ENCODE measurements at places on chromosomes 11 and 22. TPM values are rescaled to one million over a fixed set of nuclear protein-coding genes. Genes with fewer than 3 reads are reported as not detected.
A peak's percentile ranks its signal among the peaks of the same experiment; 100 is the strongest.

The TBCEL gene
- total RNA-seq = 10.6 TPM

GRCh38 chr11:19676475-19677380 lies 35.9 kb upstream of the NAV2 start:
- DNase-seq = peak; percentile 59

DNA sequence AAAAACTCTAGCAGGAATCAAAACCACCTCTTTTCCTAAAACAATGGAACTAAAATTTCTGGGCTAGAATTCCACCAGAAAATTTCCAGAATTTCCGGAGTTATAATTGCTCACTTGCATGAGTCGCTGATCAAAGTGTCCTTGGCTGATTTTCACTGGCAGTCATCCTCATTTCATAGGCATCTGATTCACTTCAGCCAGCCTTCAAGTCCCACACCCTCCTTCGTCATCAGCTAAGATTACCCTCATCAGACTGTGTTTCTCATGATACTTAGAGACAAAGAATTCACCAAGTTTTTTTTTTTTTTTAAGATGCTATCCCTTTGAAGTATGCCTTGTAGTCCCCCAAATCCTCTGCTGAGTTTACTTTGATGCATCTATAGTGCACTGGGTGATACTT lies 71.5 kb upstream of the RAB38 start:
- DNase-seq = peak; percentile 44

The OR2AG2 gene
- 0.84 TPM for total RNA-seq

The OR51L1 gene
- not detected for total RNA-seq

The APOBEC3B gene
- total RNA-seq = 19.6 TPM

All from RPMI7951 (cell line).